Smooth muscle cell of the coronary artery (primary cell): ENCODE measurements at places on chromosomes 12 and 14. TPM values are rescaled to one million over a fixed set of nuclear protein-coding genes. Genes with fewer than 3 reads are reported as not detected.

The GPR135 gene
- 0.82 and 2.6 TPM in 2 replicates for total RNA-seq

The RNASE4 gene
- total RNA-seq, result 20.3 and 46.0 TPM in 2 replicates

The TFCP2 gene
- 4.3 and 7.1 TPM in 2 replicates for total RNA-seq

The CD163L1 gene
- 0.59 and 8.1 TPM in 2 replicates for total RNA-seq
